ENCODE measurements at places on chromosomes 5 and 9. TPM values are rescaled to one million over a fixed set of nuclear protein-coding genes. Genes with fewer than 3 reads are reported as not detected.

GRCh38 chr9:132319421-132320110 is 35.2 kb downstream of the SETX start:
- no peak for DNase-seq

GRCh38 chr9:82081496-82081895 is 92.9 kb downstream of the SPATA31D1 start:
- DNase-seq, result no peak

DNA sequence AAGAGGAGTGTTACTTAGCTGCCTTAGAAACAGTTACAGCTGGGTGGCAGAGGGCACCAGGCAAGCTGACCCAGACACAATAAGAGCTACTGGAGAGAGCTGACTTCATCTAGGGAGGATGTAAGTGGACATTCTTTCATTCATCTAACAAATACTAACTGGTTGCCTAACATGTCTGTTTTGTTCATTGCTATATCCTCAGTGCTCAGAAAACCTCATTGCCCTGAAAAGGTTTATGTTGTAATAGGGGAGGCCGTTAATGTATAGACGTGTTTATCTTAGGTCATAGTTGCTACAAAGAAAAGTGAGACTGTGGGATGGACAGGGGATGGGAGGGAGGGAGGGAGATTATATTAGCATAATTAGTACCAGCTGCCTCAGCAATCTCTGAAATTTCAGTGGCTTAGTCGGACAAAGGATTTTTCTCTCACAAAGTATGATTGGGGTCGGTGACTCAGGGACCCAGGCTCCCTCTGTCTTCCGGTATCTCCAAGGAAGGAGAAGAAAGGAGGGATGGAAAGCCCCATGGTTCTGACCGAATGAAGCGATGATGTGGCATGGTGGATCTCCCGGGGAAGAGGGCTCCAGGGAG is 2.6 kb upstream of the SNX18 start:
- DNase-seq, result no peak

- no peak for DNase-seq
Measured at GRCh38 chr5:10201223-10201868, 48.3 kb downstream of the ATPSCKMT start.

- DNase-seq, result no peak
Measured at GRCh38 chr5:6837519-6838110, 124.4 kb downstream of the TENT4A start.

The VCAN gene
- 224 TPM for total RNA-seq

The CDKN2A gene
- total RNA-seq, result 4.2 TPM

The C9orf50 gene
- not detected for total RNA-seq

The CDH10 gene
- total RNA-seq, result not detected

Data from mesenteric fat pad (tissue), 1 donor.